ENCODE measurements at places on chromosomes 3 and 15.

DNA sequence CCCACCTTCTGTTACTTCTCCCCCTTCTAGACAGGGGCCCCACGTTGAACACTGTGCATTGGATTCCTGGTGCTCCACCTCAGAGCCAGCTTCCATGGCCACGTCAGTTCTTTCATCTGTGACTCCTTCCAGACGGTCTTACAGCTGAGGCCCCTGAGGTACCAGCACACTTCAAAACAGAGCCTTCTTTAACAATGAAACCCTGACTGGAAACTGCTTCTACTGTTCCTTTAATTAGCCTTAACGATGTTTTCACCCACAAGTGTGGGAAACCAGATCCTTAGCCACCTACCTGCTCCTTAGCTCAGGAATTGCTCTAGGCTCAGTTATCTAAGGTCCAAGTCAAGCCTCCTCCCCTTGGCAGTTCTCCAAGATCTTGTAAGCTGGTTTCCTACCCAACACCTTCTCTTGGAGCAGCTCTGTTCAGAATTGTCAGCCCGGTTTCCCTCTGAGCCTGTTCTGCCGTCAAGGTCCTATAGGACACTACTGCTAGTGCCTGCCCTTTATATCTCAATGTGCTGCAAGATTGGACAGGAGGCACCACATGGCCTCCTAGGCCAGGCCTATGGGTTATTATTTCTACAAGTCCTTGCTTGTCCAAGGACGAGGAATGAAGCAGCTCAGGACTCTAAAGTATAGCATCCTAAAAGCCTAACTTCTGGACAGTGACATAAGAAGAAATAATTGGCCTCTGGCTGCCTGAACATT is 80.7 kb downstream of the FMN1 start:
- no peak for DNase-seq

GRCh38 chr3:149003653-149004305 is 12.4 kb downstream of the GYG1 start:
- no peak for DNase-seq

DNA sequence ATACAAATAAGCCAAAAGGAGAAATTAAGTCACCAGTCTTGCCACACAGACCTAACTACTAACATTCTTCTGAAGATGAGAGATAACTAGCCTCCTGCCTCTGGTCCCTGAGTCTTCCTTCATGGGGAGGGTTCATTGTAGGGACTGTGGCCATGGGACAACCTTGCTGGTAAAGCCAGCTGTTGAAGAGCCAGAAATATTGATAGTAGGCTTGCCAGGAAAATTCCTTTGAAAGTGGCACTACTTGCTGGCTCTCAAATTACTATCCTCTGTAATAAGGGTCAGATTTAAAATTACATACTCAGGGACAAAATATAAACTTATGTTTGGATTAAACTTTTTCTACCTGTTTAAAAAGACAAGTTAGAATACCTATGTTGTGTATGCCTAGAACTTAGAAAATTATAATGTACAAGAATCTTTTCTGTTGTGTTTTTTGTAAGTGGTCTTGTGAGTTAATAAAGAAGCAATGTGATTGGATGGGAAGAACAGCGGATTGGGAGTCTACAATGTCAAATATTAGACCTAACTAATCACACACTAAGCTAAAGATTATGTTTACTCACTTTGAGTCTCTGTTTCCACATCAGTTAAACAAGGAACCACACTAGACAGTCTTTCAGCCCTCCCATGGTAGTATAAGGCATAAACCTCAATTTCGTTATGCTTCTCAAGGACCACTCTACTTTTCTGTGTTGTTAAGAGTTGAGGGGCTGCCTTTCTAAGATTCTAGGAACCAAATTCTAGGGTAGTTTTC is 60.0 kb upstream of the TRIM71 start:
- DNase-seq = no peak

- DNase-seq = no peak
Measured at GRCh38 chr15:35673093-35673684, 127.2 kb upstream of the DPH6 start.

DNA sequence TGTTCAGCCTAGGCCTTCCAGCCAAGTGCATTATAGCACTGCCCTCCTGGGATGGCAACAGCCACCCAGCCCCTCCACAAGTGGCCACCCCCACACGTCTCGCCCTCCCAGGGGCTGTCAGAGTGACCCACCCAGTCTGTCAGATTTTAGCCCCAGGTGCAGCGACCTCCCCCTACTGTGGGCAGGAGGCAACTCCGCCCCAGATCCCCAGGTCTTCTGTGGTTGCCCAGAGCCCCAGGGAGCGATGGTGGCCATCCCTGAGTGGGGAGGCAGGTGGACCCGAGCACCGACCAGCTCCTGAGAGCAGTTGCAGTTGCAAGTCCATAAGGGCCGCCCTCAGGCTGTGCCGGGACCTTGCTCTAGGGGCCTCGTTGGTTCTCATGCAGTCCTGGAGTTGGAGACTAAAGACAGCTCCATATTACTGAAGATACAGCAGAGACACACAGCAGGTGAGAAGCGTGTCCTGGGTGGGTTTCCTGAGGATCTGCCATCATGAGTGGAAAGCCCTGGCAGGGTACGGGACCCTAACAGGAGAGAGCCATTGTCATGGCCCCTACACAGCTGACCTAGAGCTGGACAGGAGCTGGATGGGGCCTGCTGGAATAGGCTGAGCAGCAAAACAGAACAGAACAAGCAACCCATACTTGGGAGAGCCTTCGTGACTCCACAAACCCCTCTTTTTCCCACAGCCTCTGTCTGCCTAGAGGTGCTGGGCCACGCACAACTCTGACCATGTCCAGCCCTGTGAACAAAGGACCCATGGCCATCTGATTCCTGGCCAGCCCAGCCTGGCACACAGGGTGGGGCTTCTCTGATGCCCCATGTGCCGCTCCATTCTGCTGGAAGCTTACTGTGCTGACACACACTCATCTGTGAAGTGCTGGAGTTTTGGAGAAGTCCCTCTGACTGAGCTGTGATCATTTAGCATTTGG is 110.3 kb upstream of the ALDH1A3 start:
- DNase-seq = no peak

GRCh38 chr15:98226578-98226977 is 266.1 kb downstream of the ARRDC4 start:
- DNase-seq = no peak

GRCh38 chr3:5891711-5892110 is 704.2 kb downstream of the EDEM1 start:
- DNase-seq = no peak

GRCh38 chr3:134567605-134568004 is 81.7 kb downstream of the CEP63 start:
- DNase-seq = no peak

DNA sequence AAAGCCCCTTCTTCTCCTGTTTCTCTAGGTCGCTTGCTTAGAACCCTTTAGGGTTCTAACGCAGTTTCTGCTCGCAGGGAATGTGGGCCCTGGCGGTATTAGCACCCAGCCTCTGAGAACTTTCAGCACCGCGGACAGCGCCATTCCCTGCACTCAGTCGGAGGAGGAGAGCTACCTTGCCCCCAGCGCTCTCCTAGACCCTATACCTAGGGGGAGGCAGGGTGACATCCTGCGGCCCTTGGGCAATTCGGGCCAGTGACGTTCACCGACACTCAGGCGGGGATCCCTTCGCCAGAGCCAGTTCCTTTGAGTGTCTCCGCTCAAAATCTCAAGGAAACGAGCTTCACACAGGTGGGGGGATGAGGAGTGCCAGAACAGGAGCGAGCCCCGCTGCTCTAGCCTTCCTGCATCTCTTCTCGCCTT is 1.3 kb downstream of the SLC7A14 start:
- DNase-seq = peak; percentile 58

DNA sequence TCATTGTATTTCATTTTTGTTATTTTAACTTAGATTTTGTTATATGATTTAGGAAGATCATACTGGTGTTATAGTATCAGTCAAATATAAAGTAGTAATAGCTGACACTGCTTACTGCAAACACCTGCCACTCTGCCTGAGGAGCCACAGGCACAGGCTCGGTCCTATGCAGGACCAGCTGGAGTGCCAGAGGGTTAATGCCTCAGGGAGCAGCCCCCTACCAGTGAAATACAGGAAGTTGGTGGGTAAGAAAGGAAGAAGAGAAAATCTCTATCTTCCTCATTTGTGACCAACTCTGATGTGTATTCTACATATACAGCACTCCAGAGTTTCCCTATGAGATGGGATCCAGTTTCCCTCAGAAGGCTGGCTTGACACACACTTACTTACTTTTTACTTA is 593.3 kb downstream of the UNC13C start:
- DNase-seq = no peak

- DNase-seq = no peak
Measured at GRCh38 chr3:46942076-46942475, 34.5 kb downstream of the CCDC12 start.

GRCh38 chr3:12237912-12238650 is 50.8 kb upstream of the PPARG start:
- no peak for DNase-seq

- DNase-seq = no peak
Measured at GRCh38 chr15:26028086-26028740, 165.1 kb upstream of the ATP10A start.

GRCh38 chr3:15404767-15405166 is 22.6 kb downstream of the METTL6 start:
- DNase-seq = no peak

GRCh38 chr15:41424809-41425208 is 7.9 kb downstream of the RTF1 start:
- DNase-seq = no peak

DNA sequence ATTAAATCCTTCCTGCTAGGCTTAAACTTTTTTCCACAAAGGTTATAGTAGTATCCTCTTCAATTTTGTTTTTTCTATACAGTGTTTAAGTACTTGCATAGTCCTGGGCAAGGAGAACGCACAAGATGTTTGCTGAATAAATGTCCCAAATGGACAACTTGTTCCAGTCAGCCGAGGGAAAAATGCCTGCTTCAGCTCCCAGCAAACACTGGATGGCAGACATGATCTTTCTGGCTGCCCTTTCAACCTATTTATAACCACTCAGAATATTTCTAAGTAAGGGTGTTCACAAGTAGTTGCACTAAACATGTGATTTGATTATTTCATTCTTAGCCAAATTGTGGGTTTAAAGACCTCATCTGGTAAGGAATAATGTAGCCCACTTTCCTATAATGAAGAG is 29.8 kb downstream of the GNB4 start:
- no peak for DNase-seq

DNA sequence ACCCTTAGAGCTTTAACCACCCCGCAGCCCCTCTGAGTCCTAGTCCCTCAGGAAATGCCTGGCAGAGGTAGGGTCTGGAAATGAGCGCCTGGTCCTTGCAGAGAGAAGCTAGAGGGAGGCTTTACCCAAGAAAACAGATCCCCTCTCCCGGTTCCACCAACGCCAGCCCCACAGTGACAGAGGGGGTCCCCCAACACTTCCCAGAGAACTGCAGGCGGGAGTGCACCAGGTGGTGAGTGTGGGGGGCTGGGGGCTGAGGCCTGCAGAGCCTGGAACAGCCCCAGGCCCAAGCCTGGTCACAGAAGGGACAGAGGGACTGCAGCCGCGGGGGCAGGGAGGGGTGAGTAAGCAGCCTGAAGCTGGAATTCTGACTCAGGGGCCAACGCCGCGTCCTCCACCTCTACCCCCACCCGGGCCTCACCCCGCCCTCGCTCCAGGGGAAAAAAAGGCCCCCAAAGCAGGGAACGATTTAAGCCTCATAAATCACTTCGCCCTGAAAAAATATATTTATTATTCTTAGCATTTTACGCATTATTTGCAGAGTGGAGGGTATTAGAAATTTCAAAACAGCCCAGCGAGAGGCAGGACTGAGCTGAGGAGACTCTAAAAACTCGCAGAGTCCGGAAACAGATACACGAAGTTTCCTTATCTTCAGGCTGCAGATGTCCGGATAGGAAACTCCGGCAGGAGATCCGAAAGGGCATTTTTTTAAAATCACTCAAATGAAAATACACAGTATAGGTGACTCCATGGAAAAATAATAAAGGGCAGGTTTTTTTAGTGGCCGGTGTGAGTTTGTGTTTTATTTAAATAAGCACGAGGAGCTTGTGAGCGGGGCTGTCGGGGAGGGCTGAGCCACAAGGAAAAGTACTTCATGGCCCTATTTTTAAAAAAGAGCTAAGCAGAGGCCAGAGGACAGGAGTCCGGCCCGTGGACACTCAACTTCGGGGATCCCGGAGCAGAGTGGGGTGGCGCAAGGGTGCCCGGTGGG is 10.0 kb downstream of the GATA2 start:
- peak; percentile 45 for DNase-seq

DNA sequence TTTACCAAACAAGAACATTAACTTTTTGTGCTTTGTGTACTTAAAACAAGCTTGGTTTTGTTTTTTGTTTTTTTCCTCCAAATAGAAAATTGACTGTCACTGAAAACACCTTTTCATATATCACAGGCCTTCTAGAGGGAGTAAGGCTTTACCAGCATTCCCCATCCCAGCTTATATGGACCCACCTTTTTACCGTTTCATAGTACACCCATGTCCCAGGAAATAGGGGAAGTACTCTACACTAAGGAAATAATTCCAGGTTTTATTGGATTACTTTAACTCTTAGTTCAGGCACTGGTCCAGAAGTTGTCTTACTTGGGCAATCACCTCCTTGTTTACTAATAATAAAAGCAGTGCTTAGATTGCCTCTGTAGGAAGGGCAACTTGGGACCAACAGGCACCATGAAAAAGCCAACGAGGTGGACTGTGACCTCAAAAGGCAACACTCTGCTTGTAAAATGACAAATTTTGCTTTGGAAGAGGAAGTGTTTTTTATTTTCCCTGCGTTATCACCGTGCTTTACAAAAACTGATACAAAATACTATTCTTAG is 26.2 kb downstream of the HMG20A start:
- no peak for DNase-seq

- DNase-seq = no peak
Measured at GRCh38 chr3:100227511-100227921, 33.3 kb upstream of the TBC1D23 start.

- DNase-seq = no peak
Measured at GRCh38 chr3:121557426-121557934, 10.3 kb upstream of the ARGFX start.

DNA sequence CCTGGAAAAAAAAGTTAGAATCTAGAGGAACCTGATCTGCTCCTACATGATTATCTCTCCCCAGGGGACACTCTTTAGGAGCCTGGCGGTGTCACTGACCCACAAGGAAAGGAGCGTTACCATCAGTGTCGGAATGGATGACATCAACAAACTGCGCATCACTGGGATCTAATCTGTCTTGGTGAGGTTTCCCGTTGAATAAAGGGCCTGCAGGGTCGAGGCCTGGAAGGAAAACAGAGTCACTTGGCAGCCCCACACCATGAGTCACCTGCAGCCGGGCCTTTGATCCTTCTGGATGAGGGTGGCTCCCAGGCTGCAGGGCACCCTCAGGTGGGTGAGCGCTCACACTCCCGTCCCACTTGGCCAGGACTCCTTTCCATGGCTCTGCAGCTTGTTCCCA is 25.0 kb downstream of the LIPH start:
- DNase-seq = no peak

GRCh38 chr3:72042397-72043203 is 257.7 kb upstream of the PROK2 start:
- no peak for DNase-seq

GRCh38 chr3:154690413-154690812 is 260.4 kb upstream of the GPR149 start:
- no peak for DNase-seq

- DNase-seq = no peak
Measured at GRCh38 chr15:42367041-42367440, 7.7 kb downstream of the CAPN3 start.
